RPMI7951 (cell line): ENCODE measurements at places on chromosomes 7 and 10.

DNA sequence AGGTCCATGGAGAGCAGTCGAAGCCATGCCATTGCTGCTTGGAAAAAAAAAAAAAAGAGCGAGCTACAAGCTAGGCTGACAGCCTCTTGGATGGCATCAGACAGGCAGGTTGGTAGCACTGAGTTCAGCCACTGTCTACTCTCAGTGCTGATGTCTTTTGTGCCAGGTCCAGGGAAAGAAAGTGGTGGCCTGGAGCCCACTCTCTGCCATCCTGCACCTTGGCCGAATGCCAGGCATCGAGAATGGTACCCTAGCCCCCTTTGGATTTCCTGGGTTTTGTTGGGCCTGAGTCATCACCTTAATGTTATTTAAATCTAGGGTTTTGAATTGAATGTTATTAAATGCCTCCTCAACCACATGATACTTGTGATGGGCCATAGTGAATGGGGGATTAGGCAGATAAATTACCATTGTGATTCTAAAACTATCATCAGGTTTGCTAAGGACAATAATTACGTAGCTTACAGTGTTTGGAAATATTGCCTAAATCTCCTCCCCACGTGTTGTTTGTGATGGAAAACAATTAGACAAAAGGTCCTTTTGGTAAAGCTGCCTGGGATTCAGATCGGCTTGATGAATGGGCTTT is 195.7 kb upstream of the GPR26 start:
- no peak for DNase-seq

DNA sequence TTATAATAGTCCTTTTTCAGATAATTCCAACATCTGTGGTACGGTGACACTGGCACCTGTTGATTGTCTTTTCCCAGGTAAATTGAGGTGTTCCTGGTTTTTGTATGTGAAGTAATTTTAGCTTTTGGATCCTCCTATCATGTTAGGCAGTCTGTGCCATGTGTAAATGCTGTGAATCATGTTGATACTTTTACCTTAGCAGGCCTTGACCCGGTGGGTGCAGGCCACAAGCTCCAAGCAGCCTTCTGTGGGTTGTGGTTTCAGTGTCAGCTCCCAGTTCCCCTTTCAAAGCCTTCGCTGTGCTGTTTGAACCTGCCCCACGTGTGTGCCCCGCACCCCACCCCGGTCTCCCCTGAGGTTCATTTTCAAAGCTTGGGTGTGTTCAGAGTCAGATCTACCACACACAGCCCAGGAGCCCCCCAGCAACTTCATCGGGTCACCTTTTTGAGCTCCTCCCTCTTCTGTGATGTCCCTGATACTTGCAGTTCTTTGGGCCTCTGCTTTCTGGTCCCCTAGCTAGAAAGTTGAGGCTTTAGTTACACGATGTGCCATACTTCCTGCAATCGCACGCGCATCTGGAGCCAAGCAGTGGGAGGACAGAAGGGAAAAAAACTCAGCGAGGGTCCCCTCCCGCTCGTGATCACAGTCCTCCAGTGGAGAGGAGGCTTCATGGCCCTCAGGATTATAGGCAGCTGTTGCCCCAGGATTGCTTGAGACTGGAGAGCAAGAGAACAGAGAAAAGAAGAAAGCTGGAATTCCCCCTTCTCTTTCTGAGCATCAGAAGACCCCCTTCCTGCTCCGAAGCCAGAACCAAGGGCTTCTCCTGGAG is 8.7 kb upstream of the BHLHA15 start:
- no peak for DNase-seq

DNA sequence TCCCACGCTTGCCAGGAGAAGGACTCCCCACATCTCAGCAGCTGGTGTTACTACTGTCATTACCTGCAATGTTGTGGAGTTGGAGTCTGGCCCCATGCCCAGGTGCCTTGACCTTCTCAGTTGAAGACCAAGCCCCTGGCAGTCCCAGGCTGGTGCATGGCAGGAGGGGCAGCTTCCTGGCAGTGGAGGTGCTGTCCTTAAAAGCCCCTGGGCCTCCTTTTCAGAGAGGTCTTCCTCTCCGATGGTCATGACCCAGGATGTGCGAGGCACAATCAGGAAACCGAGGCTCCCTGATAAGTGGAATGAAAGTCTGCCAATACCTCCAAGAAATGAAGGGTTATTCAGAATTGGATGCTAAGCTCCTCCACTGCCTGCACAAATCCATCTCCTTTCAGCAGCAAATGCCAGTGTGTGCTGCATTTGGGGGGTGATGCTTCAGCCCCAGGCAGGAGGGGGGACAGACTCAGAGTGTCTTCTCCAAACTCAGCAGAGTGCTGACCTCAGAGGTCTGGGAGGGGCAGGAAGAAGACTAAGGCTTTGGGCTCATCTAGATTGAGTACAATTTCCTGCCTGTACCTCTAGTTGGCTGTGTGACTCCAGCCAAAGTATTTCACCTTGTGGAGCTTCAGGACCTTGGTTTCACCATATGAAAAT is 97.0 kb upstream of the DDC start:
- peak; percentile 50 for DNase-seq

GRCh38 chr7:156082048-156083040 is 270.1 kb upstream of the SHH start:
- DNase-seq, result no peak

DNA sequence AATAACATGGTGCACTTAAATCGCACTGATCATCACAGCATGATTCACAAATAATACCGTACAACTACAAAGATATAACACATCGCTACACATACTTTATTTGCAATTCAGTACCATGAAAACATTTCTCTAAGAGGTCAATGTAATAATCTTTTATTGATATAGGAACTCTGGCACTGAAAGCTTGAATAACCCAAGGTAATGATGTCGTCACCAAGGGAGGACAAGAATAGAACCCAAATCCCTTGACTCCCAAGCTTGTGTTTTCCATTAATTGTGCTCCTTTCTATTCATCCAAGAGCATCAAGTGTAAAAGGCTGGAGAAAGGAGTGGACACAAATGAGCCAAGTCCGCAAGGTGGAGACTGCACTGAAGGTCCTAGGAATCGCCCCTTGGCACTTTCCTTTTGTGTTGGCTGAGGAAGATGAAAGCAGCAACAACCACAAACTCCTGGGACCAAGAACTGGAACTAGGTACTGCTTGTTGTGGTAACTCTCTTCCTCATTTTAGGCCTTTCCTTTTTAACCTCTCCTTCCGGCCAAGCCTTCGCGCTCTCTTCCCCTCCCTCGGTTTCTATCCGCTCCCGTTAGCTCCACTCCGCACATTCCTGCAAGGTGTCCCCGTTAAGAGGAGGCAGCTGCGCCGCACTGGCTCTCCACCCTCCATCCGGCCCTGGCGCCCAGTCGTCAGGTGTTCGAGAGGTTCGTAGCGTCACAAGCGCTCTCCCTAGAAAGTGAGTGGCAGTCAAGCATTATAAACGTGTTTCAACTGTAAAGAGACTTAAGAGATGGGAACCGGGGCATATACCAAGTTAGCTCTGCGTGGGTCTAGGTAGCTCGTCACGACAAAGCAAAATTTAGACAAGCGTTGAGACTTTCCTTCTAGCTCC is 1.0 kb upstream of the CBLL1 start:
- no peak for DNase-seq

DNA sequence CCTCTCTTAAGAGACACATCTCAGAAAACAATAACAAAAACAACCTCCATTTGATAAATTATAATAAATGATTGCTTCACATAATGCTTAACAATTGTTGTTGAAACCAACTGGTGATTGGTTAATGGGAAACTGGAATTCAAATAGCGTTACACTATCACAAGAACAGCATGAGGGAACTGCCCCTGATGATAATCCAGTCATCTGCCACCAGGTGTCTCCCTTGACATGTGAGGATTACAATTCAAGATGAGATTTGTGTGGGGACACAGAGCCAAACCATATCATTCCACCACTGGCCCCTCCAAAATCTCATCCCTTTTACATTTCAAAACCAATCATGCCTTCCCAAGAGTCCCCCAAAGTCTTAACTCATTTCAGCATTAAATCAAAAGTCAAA is 375.9 kb downstream of the BMPER start:
- peak; percentile 37 for DNase-seq

DNA sequence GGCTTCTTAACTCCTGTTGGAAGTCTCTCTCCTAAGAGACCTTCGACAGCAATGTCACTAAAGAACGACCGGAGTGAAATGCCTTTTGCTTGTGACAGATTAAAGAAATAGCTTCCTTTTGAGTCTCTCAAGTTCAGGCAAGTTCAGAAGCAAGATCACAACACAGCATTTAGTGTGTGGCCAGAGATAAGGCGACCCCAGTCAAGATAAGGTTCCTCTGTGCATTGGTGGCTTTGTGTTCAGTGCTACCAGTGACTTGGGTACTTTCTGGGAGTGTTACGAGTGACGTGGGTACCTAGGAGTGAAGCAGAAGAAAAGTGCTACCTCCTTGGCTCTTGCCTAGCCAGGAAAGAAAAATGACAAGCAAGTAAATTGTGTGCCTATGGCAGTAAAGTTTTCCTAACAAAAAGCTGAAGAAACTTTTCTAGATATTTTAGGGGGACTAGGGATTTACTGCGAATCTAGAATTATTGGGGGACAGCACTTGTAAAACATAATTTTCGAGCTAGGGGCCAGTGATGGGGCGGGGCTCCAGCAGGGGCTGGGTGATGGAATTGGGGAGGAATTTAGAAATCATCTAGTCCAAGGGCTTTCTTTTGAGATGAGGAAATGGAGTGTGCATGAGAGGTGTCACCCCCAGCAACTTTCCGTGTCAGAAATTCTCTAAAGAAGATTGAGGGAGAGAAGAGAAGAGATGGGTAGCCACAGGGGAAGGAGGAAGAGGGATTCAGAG is 191.9 kb upstream of the LYZL2 start:
- no peak for DNase-seq

DNA sequence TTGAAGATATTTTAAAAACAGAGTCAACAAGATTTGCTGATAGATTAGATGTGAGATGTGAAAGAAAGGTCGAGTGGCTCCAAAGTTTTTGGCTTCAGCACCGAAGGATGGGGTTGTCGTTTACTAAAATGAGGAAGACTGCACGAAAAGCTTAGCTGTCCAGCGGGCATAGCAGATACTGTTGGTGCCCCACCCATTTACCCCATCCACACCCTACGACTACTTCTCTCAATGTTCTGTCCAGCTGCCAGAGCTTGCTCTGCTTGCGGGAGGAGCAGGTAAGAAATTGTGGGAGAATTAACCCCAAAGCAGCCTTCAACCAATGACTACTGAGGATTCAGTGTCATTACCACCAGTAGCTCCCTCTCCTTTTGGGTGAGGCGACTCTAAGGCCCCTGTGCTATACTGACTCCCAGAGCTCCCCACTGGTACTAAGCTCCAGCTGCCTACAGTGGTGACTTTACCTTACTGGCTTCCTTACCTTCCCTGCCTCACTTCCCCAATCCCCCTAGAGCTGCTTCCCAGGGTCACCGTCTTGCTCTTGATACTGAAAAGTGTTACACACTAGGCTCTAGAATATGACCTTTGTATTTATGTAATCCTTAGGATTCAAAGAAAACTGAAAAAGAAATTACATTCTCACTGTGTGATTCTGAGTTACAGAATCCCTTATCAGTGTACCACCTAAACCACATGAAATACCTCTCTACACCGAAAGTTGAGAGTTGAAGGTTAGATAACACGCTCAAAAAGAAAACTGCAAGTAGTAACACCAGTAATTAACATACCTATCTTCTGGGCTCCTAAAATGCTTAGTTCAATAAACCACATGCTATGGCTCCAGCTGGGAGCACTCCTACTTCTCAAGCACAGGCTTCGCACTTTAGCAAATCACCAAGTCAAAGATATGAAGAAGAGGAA is 22.3 kb downstream of the CACUL1 start:
- DNase-seq, result no peak

GRCh38 chr7:57354679-57355338 is 95.2 kb upstream of the ZNF716 start:
- DNase-seq, result no peak

DNA sequence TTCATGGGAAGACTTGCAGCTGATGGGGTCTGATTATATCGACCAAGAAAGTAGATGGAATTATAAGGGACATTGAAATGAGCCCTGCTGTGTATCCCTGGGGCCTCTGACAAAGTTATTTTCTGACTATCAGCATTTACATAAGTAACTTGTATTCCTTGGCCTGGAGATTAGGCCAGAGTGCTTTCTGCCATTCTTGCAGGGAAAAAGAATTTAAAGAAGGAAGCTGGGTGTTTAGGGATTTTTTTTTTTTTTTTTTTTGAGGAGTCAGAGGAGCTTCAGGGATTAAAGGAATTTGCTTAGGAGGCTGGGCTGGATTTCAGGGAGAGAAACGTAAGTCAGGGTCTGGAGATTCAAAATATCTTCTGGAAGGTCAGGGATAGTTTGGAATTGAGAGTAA is 4.6 kb downstream of the SPAM1 start:
- no peak for DNase-seq

DNA sequence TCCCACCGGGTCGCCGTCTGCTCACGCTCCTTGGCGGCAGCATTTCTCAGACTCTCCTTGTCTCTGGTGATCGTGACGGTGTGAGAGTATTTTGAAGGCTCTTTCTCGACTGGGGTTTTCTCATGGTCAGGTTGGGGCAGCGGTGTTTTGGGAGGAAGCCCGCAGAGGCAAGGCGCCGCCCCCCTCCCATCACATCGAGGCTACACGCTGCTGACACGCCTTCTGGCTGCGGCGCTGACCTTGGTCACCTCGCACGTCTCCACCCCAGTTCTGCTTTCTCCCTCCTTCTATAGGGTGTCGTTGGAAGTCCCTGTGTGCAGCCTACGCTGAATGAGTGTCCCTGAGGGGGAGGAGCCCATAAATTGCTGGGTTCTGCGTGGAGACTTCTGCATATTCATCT is 55.2 kb downstream of the GLRX3 start:
- DNase-seq, result no peak

DNA sequence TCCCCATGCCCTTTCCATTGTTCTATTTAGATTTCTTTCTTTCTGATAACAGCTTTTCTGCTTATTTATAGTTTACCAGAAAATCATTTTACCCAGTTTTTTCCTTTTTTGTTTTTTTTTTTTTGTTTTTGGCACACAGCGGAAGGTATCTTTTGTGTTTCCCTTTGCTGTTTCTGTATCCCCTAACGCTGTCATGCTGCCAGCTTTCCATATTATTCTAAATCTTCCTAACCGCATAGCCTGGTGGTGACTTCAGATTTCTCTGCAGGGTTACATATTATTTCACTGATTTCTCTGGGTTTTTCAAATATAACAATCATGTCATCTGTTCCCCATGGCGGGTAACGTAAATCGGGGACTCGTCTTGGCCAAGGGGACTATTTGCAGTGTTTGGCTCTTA is 4.0 kb upstream of the SLC29A4 start:
- peak; percentile 31 for DNase-seq

DNA sequence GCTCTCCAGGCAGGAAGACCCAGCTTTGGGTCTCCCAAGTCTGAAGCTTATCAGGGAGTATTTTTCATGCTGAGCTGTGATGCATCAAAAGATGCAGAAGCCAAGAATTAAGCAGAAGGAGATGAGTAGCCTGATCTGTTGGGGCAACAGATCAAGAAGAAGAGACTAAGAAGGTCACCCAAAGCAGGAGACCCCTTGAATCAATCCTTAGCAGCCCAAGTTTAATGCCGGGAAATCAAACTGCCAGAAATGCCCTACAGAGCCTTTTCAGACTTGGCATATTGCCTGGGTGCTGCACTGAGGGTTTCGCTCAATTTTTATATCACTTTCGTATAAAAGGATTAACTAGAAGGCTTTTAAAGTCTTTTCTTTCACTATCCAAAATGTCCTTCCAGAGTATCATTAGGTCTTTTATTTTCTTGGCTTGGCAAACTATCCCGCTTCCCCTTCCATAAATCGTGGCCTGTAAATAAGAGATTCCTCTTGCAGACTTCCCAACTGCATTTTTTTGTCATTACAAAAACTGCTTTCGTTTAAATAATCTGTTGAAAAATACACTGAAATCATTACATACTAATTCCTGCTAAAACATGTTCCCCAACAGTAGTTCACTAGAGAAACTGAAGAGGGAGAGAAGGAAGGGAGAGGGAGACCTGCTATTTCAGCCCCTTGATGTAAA is 49.0 kb upstream of the STK17A start:
- DNase-seq, result no peak

GRCh38 chr7:82183634-82184033 is 259.9 kb downstream of the CACNA2D1 start:
- DNase-seq, result peak; percentile 56
